Calu3 (cell line): ENCODE measurements at places on chromosomes 11 and 22. TPM values are rescaled to one million over a fixed set of nuclear protein-coding genes. Genes with fewer than 3 reads are reported as not detected.

GRCh38 chr11:132253469-132254264 lies 883.3 kb downstream of the NTM start:
- no peak for DNase-seq

- DNase-seq, result no peak
Observed at GRCh38 chr11:11916981-11917399, 75.2 kb downstream of the USP47 start.

- DNase-seq, result no peak
Observed at GRCh38 chr11:5421811-5422210, at the start of gene OR51Q1. TSS of gene OR51Q1 (plus strand) at chr11:5422111. CDS start at chr11:5422201, 90 bp downstream.

- no peak for DNase-seq
Observed at GRCh38 chr11:287821-288477, 977 bp upstream of the PGGHG start.

DNA sequence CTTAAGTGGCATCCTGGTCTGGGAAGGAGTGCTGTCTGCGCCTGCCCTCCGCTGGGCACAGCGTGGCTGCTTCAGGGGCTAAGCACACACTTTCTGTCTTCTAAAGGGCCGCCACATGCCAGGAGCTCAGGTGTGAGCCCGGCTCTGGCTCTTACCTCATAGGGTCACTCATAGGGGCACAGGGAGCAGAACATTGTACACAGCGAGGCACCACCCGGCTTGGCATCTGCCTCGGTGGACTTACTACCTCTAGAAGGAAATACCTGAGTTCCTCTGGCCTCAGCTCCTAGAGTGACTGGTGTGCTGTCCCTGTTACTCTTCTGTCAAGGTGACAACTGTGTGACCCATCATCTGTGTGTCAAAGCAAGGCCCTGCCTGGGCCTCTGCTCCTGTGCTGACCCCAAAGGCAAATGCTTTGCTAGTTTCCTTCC lies 13.4 kb downstream of the NEAT1 start:
- DNase-seq, result no peak

DNA sequence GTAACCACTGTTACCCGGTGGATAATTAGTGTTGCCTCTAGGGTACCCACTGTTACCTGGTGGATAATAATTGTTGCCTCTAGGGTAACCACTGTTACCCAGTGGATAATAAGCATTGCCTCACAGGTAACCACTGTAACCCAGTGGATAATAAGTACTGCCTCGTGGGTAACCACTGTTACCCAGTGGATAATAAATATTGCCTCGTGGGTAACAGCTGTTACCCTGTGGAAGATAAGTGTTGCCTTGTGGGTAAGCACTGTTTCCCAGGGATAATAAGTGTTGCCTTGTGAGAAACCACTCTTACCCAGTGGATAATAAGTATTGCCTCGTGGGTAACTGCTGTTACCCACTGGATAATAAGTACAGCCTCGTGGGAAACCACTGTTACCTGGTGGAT lies 9.3 kb upstream of the NXPE4 start:
- no peak for DNase-seq

DNA sequence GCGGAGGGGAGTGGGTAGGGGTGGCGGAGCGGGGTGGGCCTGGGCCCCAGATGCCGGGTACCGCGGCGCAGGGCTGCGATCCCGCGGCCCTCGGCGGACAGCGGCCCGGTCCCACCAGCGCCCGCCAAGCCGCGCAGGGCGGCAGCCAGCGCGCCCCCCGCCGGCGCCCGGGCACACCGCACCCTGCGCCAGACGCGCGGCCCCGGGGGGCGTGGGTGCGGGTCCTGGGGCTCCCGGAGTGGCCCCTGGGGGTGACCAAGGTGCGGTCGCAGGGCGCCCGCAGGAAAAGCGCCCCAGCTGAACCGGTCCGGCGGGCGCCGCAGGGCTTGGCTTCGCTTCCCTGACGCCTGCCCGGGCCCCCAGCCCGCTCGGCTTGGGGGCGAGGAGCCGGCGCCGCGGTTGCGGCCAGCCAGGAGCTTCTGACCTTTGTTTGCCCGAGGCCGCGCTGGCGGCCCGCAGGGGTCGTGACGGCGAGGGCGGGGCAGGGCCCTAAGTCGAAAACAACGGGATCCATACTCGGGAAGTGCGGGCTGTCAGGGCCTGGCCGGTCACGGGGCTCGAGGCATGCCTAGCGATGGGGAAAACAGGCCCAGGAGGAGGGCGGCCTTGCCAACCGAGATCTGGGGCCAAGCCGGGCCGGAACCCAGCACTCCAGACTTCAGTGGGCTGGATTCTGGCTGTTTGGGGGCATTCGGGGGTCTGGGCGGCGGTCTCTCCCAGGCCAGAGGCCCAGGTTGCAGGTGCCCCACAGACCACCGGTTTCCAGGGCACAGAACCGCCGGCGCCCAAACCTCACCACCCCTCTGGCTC lies 581 bp upstream of the AP5B1 start:
- DNase-seq, result peak; percentile 50

GRCh38 chr11:15484398-15484797 lies 369.7 kb downstream of the INSC start:
- DNase-seq, result no peak

Gene TBC1D22A
- 27.6 and 28.2 TPM in 2 replicates for total RNA-seq

Gene SNX32
- not detected in 2 replicates for total RNA-seq
